Neuronal stem cell (in vitro differentiated cells): ENCODE measurements at places on chromosomes 6 and 20.

DNA sequence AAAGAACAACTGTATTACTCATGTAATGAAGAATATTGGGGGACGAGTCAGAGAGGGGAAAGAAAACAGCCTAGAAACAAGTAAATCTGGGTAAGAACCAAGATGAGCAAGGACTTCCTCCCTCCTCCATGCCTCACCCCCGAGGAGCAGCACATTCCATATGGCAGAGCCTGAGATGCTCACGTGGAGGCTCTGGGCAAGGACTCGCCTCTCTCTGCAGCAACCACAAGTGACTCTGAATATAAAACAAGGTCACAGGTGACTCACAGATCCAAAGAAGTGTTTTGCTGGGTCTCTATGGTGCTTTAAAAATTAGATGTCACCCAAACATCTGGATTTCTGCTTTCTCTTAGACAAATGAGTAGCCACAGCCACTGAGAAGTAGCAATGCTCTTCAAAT lies 453.0 kb upstream of the SULF2 start:
- DNase-seq: no peak

- DNase-seq: no peak
Measured at GRCh38 chr6:121438869-121439268, 3.4 kb downstream of the GJA1 start.

- DNase-seq: no peak
Measured at GRCh38 chr20:49937027-49937929, 1.1 kb downstream of the RNF114 start.

DNA sequence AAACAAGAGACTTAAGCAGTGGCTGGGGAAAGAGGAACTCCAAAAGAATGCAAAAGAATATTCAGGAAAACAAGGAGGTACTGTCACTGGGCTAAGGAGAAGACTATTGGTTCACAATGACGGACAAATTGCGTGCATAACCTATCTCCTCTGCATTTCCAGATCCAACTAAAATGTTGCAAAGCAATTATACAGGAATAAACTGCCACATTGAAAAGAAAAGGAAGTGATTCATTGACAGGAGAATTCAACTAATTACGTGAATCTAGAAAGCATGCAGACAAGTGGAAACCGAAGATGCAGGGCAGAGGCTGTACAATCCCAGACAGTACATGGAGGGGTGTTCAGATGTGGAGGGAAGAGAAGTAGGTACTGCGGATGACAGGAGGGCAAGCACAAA lies 152.8 kb upstream of the RIPOR2 start:
- DNase-seq: no peak

- DNase-seq: no peak
Measured at GRCh38 chr6:31285486-31285885, 13.6 kb upstream of the HLA-C start.

- no peak for DNase-seq
Measured at GRCh38 chr20:53938739-53939138, 131.7 kb downstream of the BCAS1 start.

- no peak for DNase-seq
Measured at GRCh38 chr6:143688681-143689080, 10.9 kb downstream of the PHACTR2 start.

- no peak for DNase-seq
Measured at GRCh38 chr20:62051144-62051543, 14.5 kb downstream of the TAF4 start.

- DNase-seq: no peak
Measured at GRCh38 chr6:148513145-148514071, 170.8 kb downstream of the SASH1 start.

DNA sequence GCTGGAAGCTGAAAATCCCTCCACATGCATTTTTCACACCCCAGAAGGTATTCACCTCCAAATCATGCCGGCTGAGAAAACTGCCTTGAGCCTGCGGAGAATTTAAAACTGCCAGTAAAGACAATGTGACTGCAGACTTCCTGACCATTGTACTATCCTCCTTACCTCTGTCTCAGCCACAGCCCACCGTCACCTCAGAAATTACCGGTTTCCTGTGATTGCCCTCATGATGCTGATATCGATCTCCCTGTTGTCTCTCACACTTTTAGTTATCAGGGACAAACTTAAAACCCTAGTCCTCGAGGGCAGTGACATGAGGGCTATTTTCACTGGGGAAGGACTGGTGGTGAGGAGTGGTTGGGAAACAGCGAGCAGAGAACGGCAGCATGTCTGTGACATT lies 30.2 kb upstream of the FOXQ1 start:
- DNase-seq: no peak
